ENCODE measurements at places on chromosomes 6 and 20. TPM values are rescaled to one million over a fixed set of nuclear protein-coding genes. Genes with fewer than 3 reads are reported as not detected.

Gene SALL4
- total RNA-seq, result 0.20 TPM

Gene RAB44
- 0.75 TPM for total RNA-seq

Gene SLC39A7
- total RNA-seq, result 120 TPM

Gene ANKEF1
- total RNA-seq, result 8.2 TPM

Gene SLC25A27
- total RNA-seq, result 28.9 TPM

Gene MDN1
- total RNA-seq, result 19.2 TPM
